ENCODE measurements at places on chromosomes 3 and 15. TPM values are rescaled to one million over a fixed set of nuclear protein-coding genes. Genes with fewer than 3 reads are reported as not detected.

DNA sequence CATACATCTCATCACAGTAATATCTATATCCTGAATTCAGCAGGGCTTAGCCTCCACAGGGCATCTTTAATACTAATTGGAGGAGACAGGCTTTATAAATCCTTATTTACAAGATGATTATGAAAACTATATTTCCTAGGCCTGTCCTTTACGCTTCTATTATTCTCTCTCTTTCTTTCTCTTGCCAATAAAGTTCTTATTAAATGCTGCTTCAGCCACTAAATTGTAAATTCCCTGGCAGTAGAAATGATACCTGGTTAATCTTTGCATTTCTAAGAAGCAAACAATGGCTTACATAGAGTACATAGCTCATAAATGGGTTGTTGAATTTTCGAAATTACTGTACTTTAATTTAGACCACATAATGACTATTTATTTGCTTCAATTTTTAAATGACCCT lies 43.5 kb downstream of the TNIK start:
- no peak for DNase-seq

DNA sequence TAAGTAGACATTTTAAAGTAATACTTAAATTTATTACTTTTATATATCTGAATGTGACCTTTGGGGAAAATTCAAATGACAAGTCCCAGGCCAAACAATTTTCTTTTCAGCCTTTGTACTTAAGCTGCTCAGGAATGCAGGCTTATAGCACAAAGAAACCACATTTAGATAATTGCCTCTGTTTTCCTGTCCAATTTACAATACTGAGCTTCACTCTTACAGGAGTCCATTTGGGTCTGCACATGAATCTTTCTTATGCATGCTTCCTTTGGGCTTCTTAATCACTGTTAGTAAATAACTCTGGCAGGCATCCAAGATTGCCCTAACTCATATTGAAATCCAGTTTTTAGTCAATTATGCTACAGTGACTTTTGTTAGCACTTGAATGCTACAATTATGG lies 459.4 kb upstream of the TGFBR2 start:
- DNase-seq, result no peak

- DNase-seq, result peak; percentile 87
Observed at GRCh38 chr3:122794779-122795673, at the start of gene SLC49A4. Gene SLC49A4, plus strand, starts transcription at chr3:122795069. Its CDS starts 124 bp downstream, at chr3:122795193.

The TLR9 gene
- 0.37 TPM for polyA plus RNA-seq

- DNase-seq, result no peak
Observed at GRCh38 chr3:126659915-126660886, 5.3 kb upstream of the TXNRD3 start.

The ZKSCAN7 gene
- 8.4 TPM for polyA plus RNA-seq

DNA sequence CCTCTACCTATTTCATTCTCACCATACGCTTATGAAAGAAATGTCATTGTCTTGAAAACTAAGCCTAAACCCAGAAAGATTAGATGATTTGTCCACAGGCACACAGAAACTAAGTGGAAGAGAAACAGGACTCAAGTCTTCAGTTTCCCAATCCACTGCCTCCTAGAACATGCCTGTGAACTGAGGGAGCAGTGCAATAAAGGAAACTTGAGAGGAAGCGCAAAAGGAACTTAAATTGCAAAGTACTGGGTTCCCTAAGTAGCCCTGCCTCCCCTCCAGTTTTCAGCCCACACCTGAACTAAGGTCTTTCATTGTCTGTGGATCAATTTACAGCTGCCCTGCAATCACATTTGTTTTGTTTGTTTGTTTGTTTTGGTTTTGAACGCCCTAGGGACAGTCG lies 56.7 kb upstream of the TSEN2 start:
- DNase-seq, result no peak

GRCh38 chr15:98442901-98443300 lies 205.4 kb upstream of the IGF1R start:
- no peak for DNase-seq

DNA sequence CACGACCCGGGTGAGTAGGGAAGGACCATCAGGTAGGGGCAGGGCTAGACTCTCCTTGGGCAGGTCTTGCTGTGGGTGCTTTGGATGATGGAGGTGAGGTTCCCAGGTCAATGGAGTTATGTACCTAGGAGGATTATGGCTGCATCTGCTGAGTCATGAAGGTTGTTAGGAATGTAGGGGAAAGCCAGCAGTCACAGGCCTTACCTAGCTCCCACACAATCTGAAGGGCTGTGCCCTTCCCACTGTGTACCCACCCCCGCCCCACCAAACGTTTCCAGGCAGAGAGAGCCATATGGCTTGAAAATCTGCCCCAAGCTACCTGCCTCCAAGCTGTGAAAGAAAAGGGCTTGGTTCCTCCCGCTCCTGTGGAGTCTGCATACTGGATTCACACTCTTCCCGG lies 573.4 kb upstream of the DPPA4 start:
- no peak for DNase-seq

- DNase-seq, result no peak
Observed at GRCh38 chr3:150467381-150467780, 59.3 kb downstream of the TSC22D2 start.

- DNase-seq, result no peak
Observed at GRCh38 chr15:41333026-41333562, 413 bp downstream of the NUSAP1 start.

The SACM1L gene
- polyA plus RNA-seq, result 73.3 TPM

- no peak for DNase-seq
Observed at GRCh38 chr3:101203411-101203810, 117.0 kb downstream of the IMPG2 start.

- DNase-seq, result peak; percentile 74
Observed at GRCh38 chr15:40873694-40874561, at the start of gene RHOV. Gene RHOV, minus strand, starts transcription at chr15:40874234. Its CDS starts 95 bp downstream, at chr15:40874139.

DNA sequence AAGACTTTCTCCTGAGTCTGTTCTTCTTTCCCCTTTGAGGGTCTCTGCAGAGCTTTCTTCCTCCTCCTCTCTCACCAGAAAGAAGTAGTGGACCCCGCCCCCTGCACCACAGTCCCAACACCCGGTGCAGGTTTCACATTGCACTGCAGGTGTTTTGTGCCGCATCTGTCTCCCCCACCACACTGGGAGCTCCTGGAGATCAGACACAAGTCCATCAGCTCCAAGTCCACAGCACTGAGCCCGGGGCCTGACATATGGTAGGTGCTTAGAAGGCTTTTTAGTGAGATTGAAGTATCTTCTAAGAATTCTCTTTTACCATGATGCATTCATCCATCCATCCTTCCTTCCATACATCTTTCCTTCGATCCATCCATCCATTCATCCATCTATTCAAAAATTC lies 9.8 kb downstream of the STRA6 start:
- DNase-seq, result no peak

DNA sequence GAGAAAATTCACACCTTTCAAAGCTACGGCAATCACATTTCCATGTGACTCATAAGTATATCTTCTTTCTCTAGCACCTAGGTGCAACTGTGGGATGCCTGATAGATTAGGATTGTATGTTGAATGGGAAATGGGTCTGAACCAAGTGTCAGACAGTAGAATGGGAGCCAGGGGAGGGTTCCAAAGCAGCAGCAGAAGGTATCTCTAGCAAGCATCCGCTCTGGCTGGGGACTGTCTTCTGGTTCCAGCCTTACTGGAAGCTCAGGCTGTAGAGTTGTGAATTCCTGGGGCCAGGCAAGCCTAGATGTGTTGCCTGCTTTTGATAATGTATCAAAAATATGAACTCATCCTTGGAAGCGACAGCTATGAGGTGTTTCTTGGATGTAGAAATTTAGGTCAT lies 2.1 kb upstream of the CHL1 start:
- no peak for DNase-seq

DNA sequence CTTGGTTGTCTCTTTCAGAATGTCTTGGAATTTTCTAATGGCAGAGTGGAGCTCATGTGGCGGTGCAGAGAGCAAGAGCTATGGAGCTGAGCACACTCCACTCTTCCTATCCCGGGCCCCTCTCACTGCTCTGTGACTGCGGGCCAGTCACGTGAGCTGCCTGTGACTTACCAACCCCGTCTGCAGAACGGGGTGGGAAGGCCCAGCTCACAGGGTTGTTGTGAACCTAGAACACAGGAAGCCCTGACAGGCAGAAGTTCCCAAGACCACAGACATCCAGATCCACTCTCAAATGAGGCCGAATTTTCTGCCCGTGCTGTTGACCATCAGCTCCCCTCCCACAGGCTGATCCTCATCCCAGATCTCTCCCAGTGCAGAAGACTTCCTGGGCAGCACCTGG lies 35.5 kb upstream of the PLXNA1 start:
- no peak for DNase-seq

The FOXB1 gene
- 0.03 TPM for polyA plus RNA-seq

The TRIM42 gene
- polyA plus RNA-seq, result not detected

DNA sequence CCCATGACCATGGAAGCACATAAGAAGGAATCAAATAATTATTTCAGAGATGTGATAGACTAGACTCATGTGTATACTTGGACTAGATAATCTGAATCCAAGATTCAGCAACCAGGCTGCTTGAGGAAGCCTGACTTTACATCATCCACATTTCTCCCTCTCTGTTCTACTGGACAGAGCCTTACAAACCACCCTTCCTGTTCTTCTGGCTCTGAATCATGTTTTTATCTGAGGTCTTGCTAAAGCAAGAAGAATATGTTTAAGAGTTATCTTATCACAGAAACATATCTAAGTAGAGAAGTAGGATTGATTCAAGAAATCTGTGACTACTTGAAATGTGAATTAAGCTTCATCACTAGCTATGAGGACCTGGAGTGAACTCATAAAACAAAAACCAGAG lies 71.1 kb upstream of the SLC24A5 start:
- no peak for DNase-seq

DNA sequence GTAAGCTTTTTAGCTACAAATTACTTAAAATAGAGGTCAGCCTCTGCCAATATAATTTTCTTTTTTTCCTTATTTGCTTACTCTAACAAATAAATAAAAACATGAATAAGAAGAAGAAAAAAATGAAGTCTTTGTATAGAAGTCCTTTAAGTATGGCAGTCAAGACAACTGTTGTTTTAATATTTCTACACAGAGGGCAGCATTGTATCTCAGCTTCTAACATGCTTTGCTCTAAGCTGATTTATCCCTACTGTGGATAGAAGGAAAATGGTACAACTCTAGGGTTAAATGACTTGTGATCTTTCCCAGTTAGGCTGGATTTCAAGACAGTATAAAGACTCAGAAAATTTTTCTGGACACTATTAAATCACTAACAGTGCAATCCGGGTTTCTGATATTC lies 104.3 kb upstream of the MEIS2 start:
- DNase-seq, result no peak

The SMCO1 gene
- polyA plus RNA-seq, result not detected

The RTP4 gene
- polyA plus RNA-seq, result 15.8 TPM

The LTF gene
- polyA plus RNA-seq, result 2.6 TPM

GRCh38 chr3:153392363-153392762 lies 230.3 kb downstream of the RAP2B start:
- DNase-seq, result no peak

The CLRN1 gene
- 8.7 TPM for polyA plus RNA-seq

The PAK6 gene
- polyA plus RNA-seq, result 14.8 TPM

The TNK2 gene
- 34.1 TPM for polyA plus RNA-seq

The ARF4 gene
- 209 TPM for polyA plus RNA-seq

The SPTSSB gene
- 0.40 TPM for polyA plus RNA-seq

Data from large intestine (tissue), 12 donors.